ENCODE measurements at places on chromosomes 12 and 14.

DNA sequence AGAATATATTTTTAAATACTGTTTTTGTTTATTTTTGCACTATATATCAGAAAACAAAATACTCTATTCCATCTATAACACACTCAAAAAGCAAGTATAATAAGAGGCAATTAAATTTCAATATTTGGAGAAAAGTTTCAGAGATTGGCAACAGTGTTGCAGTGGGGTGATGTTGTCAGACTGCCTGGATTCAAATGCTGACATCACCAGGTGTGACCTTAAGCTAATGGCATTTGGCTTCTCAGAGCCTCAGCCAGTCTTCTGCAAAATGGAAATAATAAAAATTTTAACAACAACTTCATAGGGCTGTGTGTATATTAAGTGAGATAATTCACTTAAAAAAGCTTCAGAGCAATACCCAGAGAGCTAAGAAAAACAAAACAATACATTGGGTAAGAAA is 74.7 kb downstream of the TMTC1 start:
- no peak for DNase-seq

- DNase-seq, result no peak
Measured at GRCh38 chr14:75523771-75524171, 1.5 kb downstream of the BATF start.

DNA sequence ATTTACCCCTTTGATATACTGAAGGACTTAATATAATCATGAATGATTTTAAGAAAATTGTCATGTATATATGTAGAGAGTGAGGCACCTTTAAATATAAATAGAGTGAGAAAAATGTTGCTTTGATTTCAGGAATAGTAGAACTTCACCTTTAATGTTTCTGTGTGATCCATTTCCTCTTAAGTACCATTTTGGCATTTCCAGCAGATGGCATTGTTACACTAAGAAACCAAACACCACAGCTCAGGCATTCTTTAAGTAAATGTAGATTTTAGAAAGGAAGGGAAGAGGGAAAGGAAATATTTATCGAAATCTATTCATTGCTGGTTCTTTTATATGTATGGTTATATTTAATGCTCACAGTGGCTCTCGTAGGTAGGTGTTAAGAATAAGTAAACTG is 556.7 kb upstream of the FBXO33 start:
- DNase-seq, result no peak

DNA sequence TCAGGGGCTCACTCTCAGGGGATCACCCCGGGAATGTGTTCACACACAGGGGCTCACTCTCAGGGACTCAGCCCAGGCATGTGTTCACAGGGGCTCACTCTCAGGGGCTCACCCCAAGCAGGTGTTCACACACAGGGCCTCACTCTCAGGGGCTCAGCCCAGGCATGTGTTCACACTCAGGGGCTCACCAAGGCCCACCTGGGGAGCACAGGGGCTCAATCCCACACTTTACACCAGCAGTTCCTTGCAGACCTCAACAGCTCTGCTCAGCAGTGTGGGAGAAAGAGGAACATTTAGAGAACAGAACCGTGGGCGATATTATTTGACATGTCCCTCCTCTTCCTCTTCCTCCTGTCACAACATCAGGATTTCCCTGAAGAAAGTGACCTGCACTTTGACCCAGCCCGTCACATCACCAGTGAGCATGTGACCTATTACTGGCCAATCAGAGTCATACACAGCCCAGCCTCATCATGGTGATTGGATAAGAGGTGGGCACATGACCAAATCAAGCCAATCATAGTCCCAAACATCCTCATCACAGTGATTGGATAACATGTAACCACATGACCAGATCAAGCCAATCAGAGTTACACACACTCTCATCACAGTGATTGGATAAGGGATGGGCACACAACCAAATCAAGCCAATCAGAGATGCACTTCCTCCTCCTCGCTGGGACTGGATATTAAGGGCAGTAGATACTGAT is 359.4 kb upstream of the SFSWAP start:
- no peak for DNase-seq

- peak; percentile 67 for DNase-seq
Measured at GRCh38 chr12:113088971-113089756, 32.6 kb downstream of the DTX1 start.

- no peak for DNase-seq
Measured at GRCh38 chr12:5220835-5221234, 177.2 kb downstream of the KCNA5 start.

- DNase-seq, result no peak
Measured at GRCh38 chr14:55381561-55381960, 30.1 kb downstream of the ATG14 start.

DNA sequence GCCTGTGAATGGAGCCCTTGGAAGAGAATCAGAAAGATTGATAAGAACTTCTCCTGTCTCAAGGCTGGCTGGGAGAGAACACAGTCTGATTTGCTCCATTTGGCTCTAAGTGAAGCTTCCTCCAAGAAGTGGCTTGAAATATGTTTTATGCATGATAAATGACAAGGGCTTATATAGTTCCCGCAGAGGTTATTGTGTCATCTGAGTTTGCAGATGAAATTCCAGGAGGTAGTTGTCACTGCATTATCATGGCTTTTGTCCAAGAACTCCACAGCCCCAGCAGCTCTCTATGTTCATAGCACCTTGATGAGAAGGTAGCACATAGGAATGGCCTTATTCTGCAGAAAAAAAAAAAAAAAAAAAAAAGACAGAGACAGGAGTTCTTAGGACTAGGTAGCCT is 108.5 kb downstream of the DACT1 start:
- no peak for DNase-seq

- DNase-seq, result no peak
Measured at GRCh38 chr12:51896236-51896635, 8.3 kb downstream of the ANKRD33 start.

- DNase-seq, result no peak
Measured at GRCh38 chr14:73623504-73624054, 11.3 kb downstream of the ACOT6 start.

- DNase-seq, result no peak
Measured at GRCh38 chr12:13583630-13584029, 387.1 kb downstream of the EMP1 start.

DNA sequence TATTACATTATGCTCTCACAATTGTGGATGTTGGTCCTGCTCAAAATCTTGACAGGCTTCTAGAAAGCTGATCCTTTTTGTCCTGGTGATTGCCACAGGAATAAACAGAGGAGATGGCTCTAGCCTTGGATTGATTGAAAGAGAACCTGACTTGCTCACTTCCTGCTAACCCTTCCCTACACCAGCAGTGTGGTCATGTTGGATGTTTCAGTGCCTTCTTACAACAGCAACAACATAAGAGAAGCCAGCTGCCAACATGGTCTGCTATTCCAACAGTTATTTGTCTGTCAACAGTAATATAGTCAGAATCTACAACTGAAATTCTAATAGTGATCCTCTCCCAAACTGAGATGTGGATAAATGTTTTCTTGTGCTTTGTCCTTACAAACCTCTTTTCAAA is 311.6 kb upstream of the DIO2 start:
- no peak for DNase-seq

DNA sequence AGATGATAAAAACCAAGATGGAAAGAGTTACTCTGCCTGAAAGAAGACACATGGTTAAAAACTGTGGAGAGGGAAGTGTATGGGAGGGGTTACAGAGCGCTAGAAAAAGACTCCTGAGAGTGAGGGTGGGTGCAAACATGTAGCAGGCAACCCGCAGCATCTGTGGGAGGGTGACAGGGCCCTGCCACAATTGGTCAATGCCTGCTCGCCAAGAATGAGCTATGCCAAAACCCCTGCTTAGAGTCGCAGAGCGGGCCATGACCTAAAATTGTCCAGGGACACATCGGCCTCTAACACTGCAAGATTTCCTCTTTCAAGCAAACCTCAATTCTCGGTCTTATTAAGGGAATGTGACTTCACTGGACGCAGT is 700 bp downstream of the PRKAG1 start:
- peak; percentile 38 for DNase-seq

DNA sequence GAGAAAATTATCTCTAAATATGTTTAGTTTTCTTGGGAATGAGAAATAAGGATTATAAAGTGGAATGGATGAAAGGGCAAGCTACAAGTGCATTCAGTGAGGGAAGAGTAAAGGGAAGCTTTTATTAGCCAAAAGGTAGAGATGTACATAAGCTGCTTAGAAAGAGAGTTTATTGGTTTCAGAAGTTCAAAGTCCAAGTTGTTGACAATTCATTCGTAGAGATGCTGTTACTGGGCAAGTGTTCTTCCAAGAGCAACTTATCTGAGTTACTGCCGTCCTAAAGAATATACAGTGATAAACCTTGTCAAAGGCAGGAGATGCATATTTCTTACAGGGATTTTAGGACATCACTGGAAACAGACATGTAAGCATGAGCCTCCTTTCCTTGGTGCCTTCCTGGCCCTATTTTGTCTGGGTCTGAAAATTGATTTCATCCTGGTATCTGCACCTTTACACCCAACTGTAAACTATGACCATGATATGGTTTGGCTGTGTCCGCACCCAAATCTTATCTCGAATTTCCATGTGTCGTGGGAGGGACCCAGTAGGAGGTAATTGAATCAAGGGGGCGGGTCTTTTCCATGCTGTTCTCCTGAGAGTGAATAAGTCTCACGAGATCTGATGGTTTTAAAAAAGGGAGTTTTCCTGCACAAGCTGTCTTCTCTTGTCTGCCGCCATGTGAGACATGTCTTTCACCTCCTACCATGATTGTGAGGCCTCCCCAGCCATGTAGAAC is 46.8 kb downstream of the TRMT5 start:
- DNase-seq, result no peak

GRCh38 chr12:45407981-45408728 is 192.3 kb downstream of the ANO6 start:
- no peak for DNase-seq

DNA sequence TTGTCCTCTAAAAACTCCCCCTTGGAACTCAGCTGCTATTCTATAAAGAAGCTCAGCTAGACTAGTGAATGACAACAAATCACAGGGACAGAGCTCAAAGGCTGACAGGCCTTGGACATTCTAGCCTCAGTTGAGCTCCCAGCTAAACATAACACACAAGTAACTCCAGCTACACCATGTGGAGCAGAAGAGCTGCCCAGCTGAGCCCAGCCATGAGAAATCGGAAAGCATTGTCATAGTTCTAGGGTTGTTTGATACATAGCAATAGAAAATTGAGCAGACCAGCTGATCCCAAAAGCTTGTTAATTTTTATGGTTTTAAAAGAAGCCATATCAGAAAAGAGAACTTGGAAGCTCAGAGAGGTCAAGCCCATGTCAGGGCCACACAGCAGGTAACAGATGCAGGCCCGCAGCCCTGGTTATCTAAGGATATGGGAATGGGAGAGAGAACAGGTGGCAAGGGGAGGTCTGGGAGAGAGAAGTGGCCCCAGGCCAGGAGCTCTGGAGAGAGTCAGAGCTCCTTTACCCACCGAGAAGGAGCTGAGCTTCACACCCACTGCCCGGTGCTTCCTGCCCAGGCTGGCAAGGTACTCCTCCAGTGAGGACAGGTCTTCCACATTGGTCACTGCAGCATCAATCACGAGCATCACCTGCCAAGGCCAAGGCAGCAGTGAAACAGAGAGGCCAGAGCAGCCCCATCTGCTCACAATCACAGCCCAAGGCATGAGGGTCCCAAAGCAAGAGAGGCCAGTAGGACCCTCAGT is 2.9 kb downstream of the NGB start:
- DNase-seq, result no peak

- no peak for DNase-seq
Measured at GRCh38 chr12:13178568-13179210, 17.8 kb upstream of the EMP1 start.

DNA sequence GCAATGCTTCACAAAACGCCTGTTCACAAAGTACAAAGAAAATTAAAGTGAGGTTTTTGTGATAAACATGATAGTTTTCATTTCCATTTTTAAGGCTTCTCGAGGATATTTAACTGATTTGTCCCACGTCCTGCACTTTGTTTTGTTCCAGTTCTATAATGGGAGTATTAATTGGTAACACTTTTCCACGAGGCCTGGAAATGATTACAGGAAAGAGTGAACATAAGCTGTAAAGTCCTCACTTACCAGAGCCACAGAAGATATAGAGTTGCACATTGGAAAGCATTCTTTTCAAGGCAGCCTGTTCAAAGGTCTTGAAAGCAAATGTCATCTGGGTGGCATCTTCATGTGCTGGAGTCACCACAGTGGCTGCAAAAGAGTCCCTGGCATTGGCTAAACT is 1236.6 kb downstream of the BCL11B start:
- no peak for DNase-seq

DNA sequence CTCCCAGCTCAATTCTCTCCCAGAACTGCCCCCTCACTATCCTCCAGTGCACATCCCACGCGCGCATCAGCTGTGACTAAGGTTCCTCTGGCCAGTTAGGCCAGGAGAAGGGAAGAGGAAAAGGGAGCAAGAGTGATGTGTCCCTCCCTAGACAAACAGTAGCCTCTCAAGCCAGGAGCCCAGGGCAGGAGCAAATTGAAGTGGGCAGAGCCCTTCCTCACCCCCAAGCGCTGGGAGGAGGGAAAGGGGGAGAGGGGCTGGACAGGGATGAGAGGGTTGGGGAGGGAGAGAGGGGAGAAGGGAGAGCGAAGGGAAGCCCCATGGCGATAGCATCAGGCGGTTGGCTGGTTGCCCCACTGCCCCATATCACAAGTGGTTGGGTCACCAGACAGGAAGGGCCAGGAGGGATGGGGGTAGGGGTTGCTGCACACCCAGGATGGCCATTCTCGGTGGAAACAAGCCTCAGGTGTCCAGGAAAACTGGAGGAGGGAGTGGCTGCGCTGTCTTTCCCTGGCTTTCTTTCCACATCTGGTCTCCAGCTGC is 1.1 kb downstream of the CD63 start:
- no peak for DNase-seq

- no peak for DNase-seq
Measured at GRCh38 chr14:95707327-95707726, 6.6 kb downstream of the TCL1A start.

DNA sequence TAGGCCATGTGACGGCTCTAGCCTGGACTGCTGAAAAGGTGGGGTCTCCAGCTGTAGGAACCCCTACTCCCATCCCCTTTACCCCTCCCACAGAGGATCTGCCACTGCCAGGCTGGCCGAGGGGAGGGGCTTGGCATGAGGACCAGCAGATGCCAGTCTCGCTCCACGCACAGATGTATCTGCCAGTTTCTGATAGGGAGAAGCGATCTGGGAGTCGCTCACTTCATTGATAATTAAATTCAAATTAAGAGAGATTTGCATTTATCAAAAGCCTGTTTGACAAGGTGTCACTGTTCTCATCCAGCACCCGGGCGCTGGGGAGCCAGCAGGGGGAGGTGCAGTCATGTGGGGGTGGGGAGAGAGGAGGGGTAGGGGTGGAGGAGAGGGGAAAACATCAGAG is 217.6 kb upstream of the MYL2 start:
- DNase-seq, result no peak

GRCh38 chr14:54881761-54882401 is 20.7 kb downstream of the GCH1 start:
- peak; percentile 29 for DNase-seq

- DNase-seq, result peak; percentile 67
Measured at GRCh38 chr12:121668750-121669520, 519 bp downstream of the MORN3 start.

- DNase-seq, result no peak
Measured at GRCh38 chr14:64612971-64613666, 63.4 kb downstream of the PPP1R36 start.

DNA sequence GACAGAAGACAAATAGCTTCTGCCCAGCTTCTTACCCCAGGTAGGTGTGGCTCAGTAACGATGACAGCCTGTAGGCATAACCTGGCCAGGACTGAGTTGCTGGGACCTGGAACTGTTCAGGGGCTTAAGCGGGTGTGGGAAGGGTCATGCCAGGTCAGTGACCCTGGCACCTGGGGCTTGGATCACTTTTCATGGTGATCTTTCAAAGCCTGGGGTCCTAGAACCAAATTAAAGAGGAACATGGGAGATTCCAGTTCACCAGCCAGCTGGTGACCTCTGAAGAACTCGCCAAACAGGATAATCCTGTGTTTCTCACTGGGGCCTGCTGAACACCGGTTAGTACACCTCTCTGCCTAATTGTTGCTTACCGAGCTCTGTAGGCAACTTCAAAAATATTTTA is 102.6 kb upstream of the LMNTD1 start:
- no peak for DNase-seq

All from CD4-positive, alpha-beta T cell treated with Interleukin-12 subunit alpha and Interleukin-12 subunit beta, for 1 hour (primary cell).